ENCODE measurements at places on chromosomes 5 and 9. TPM values are rescaled to one million over a fixed set of nuclear protein-coding genes. Genes with fewer than 3 reads are reported as not detected.

FGF1 gene
- total RNA-seq = 25.6 TPM

ATG10 gene
- 10.3 TPM for total RNA-seq

- H3K4me3 ChIP-seq = no peak overlapping the region
- no peak for DNase-seq
- peaks cover 1% of the 10 kb centered on the region for H3K27me3 ChIP-seq
- no peaks in the 10 kb centered on the region for H3K36me3 ChIP-seq
These were observed 18.9 kb downstream of the ABO start for GRCh38 chr9:133256136-133256461.

DNA sequence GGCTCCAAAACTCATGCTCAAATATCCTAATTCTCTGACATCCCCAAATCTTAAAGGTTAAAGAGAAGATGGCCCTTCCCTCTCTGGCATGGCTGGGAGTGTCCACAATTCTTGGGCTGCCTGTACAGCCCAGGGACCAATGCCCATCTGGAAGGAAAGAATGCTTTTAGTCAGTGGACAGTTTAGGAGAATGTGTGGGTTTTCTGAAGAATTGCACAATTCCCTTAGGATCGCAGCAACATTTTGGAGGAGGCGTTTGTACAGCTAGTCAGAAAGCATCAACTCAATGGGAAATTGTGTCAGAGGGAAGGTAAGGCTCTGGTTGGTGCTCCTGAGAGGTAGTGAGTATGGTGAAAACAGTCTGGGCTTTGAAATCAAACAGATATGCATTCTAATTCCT, 15.0 kb downstream of the FAM193B start:
- H3K36me3 ChIP-seq = peaks cover 3% of the 10 kb centered on the region
- no peak for DNase-seq
- H3K27me3 ChIP-seq = no peaks in the 10 kb centered on the region

CDH9 gene
- total RNA-seq = not detected

DNA sequence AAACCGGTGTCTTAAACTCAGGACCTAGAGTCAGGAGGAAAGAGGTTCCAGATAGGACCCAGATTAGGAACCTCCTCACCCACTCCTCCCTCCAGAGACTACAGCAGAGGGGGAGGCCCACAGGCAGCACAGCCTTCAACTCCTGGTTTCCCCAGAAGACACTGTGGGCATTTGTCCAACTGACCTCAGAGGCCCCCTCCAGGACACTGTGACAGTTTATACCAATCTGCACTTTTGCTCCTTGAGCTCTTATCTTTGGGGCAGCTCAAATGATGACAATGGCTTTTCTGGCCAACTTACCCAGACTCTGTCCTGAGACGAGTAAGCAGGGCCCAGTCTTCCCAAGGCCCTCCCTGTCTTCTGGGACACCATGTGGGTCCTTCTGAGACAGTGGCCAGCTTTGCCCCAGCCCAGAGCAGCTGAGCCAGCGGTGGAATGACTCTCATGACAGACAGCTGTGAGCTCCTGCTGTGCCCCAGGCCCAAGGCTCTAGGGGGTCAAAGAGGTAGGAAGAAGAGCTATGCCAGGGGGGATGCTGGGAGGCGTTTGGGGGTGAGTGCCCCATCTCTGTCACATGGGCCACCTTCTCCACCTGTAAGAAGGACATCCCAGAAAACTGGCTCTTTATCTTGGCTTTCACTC, 14.3 kb downstream of the OR2V2 start:
- H3K4me1 ChIP-seq = no peaks in the 10 kb centered on the region
- no peak for DNase-seq
- H3K36me3 ChIP-seq = no peaks in the 10 kb centered on the region

GRCh38 chr9:130713286-130713960, 19.8 kb downstream of the EXOSC2 start:
- no peaks in the 10 kb centered on the region for H3K27me3 ChIP-seq
- peak; percentile 66 for DNase-seq
- H3K4me1 ChIP-seq = no peaks in the 10 kb centered on the region

Data from aorta (tissue), 5 donors.